ENCODE measurements at places on chromosomes 3 and 15. TPM values are rescaled to one million over a fixed set of nuclear protein-coding genes. Genes with fewer than 3 reads are reported as not detected.
A peak's percentile ranks its signal among the peaks of the same experiment; 100 is the strongest.

Gene RBP2
- total RNA-seq = 25.3 TPM

Gene CTXN2
- not detected for total RNA-seq

Gene PLSCR4
- 6.0 TPM for total RNA-seq

Gene P2RY12
- total RNA-seq = not detected

Gene GOLGA8T
- 0.19 TPM for total RNA-seq

Gene BNC1
- total RNA-seq = 2.4 TPM

Gene THBS1
- total RNA-seq = 51.7 TPM

Gene ADCY5
- 9.1 TPM for total RNA-seq

Gene SUCLG2
- total RNA-seq = 40.1 TPM

Gene CPEB1
- 1.6 TPM for total RNA-seq

DNA sequence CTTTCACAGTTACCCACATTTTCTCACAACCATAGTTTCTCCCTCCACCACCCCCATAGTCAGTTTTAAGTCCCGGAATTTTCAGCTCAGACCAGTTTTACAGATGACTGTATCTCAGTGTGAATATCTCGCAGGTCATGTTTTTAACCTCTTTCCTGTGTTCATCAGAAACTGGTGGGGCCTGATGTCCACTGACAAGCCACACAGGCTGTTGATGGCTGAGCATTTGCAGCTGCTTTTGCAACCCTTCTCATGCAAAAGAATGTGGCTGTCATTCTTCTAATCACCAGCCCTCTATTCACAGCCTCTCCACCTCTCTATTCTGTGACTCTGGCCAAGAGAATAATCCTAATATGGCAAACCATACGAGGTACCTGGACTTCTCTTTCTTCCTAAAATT lies 8.5 kb downstream of the GYG1 start:
- H3K4me3 ChIP-seq = no peak overlapping the region
- H3K27ac ChIP-seq = no peak overlapping the region
- no peaks in the 10 kb centered on the region for H3K4me1 ChIP-seq
- no peaks in the 10 kb centered on the region for H3K27me3 ChIP-seq
- DNase-seq = no peak

- no peak overlapping the region for H3K4me3 ChIP-seq
- H3K36me3 ChIP-seq = no peaks in the 10 kb centered on the region
- no peaks in the 10 kb centered on the region for H3K27me3 ChIP-seq
- no peak overlapping the region for H3K27ac ChIP-seq
- no peak for DNase-seq
Observed at GRCh38 chr3:113585228-113585627, 52.9 kb downstream of the SIDT1 start.

- H3K4me3 ChIP-seq = no peak overlapping the region
- no peak for DNase-seq
- H3K27me3 ChIP-seq = no peaks in the 10 kb centered on the region
- peaks cover 6% of the 10 kb centered on the region for H3K36me3 ChIP-seq
- H3K4me1 ChIP-seq = peaks cover 8% of the 10 kb centered on the region
Observed at GRCh38 chr3:124318656-124319055, 326.7 kb upstream of the ROPN1 start.

DNA sequence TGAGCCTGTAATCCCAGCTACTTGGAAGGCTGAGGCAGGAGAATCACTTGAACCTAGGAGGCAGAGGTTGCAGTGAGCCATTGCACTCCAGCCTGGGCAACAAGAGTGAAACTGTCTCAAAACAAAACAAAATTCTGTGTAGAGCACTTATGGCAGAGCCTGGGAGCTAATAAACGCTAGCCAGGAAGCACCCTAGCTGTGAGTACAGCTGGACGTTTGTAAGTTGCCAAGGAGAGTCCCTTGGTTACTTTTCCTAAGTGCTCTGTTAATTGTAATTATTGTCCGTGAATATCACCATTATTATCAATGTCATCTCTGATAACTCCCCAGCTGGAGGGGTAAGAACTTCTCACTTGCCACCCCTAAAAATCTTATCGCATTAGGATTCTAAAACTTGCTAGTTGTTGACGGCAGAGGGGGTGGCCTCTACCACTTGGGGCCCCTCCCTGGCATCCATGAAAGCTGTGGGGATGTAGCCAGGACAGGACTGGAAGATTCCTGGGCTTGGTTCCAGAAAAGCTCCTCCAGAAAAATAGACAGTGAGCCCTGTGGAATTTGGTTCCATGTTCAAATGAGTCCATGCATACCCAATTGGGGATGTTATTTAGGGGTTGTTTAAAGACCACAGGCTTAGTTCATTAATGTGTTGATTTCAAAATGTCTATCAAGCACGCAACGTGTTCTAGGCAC lies 9.9 kb upstream of the KLHL25 start:
- no peak for DNase-seq
- H3K27ac ChIP-seq = no peak overlapping the region
- H3K4me1 ChIP-seq = peaks cover 9% of the 10 kb centered on the region
- H3K36me3 ChIP-seq = no peaks in the 10 kb centered on the region

DNA sequence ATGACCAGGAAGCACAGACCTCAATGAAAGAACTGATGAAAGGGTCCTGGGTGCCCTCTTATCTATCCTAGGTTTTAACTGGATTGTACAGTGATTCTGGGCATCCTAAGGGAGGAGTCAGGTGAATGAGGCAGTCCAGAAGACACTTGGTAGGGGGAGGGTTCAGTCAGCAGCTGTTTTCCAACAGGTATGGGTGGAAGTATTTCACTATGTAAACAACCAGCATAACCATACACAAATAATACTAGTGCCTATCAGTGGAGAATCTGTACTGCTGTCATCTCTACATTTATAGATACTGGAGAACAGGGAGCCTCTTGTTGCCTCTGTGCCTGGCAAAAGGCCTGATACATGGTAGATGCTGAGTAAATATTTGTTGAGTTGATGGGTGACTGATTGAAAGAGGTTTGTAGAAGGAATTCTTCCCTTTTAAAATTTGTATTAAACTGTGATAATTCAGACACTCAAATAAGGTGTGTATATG lies 328.5 kb downstream of the RBMS3 start:
- H3K36me3 ChIP-seq = no peaks in the 10 kb centered on the region
- H3K27me3 ChIP-seq = no peaks in the 10 kb centered on the region
- H3K4me3 ChIP-seq = no peak overlapping the region
- no peak for DNase-seq
- no peak overlapping the region for H3K27ac ChIP-seq

- no peak overlapping the region for H3K4me3 ChIP-seq
- H3K27ac ChIP-seq = no peak overlapping the region
- DNase-seq = no peak
- no peaks in the 10 kb centered on the region for H3K36me3 ChIP-seq
Observed at GRCh38 chr3:118180853-118181252, 853.8 kb downstream of the IGSF11 start.

DNA sequence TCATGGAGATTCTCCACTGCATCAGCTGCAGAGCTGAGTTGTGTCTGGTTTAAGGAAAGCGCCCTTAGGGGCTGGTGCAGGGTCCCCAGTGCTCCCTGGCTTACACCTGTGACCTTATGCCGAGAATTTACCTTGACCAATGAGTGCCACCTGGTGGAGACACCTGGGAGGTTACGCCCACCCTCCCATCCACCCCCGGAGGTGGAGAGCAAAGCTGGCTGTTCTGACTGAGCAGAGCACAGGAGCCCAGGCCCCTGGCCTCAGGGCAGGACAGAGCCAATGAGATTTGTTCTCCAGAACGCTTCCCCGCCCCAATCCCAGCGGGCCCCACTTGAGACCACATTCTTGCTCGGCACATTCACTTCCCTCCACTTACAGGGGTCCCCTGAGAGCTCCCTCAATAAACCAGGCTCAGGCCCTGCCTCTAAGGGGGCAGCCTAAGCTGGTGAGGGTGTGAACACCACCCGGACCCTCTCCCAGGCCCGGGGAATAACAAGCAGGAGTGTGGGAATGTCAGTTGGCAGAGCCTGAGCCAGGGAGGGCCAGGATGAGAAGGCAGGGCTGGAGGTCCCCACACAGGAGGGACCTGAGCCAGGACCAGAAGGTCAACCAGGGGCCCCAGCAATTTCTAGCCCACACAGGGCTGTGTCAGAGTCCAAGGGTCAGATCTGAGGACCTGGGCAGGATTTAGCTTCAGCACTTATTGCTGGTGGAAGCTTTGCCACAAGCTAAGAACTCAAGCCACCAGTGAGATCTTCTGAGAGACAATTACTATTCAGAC lies 117.1 kb downstream of the TPRA1 start:
- no peaks in the 10 kb centered on the region for H3K4me1 ChIP-seq
- no peaks in the 10 kb centered on the region for H3K27me3 ChIP-seq
- no peak overlapping the region for H3K4me3 ChIP-seq
- no peak overlapping the region for H3K27ac ChIP-seq
- H3K36me3 ChIP-seq = no peaks in the 10 kb centered on the region

DNA sequence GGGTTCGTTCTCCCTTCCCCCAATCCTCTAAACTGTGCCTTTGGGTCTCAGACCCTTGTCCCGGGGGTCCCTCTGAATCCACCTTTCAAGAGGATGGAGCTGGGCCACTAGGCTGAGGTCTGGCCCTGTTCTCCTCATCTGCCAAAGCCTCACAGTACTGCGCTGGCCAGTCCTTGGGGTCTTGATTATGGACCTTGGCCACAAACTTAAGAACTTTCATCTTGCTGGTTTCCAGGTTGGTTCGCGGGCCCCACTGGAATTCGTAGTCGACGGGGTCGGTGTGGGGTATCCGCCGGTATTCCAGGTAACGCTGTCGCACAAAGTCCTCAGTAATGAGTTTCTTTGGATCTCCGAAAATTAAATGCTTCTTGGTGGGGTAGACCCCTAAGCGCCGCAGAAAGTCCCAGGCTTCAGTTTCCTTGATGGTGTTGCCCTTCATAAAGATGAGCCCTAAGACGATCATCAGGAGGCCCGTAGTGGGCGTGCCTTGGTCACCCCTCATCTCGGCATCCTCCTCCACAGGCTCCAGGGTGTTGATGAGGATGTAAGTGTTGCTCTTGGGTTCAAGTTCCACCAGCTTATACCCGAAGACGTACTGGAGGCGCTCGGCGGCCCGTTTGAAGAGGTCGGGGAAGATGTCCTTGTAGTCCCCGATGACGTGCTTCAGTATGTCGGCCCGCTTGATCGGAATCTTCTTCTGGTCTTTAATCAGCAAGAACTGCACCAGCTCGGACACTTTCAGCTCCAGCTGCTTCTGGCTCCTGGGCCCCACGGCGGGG lies 727 bp downstream of the NSMCE3 start:
- no peaks in the 10 kb centered on the region for H3K27me3 ChIP-seq
- H3K4me3 ChIP-seq = peak overlapping the region; percentile 99
- no peaks in the 10 kb centered on the region for H3K36me3 ChIP-seq
- DNase-seq = no peak
- peaks cover 23% of the 10 kb centered on the region for H3K4me1 ChIP-seq
- peak overlapping the region; percentile 90 for H3K27ac ChIP-seq

DNA sequence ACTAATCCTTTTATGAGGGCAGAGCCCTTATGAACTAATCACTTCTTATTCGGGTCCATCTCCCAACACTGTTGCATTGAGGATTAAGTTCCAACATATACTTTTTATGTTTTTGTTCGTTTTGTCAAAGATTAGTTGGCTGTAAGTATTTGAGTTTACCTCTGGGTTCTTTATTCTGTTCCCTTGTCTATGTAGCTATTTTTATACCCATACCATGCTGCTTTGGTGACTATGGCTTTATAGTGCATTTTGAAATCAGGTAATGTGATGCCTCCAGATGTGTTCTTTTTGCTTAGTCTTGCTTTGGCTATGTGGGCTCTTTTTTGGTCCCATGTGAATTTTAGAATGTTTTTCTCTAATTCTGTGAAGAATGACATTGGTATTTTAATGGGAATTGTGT lies 166.4 kb upstream of the KCNMB2 start:
- H3K4me1 ChIP-seq = no peaks in the 10 kb centered on the region
- no peak for DNase-seq
- H3K27ac ChIP-seq = no peak overlapping the region

DNA sequence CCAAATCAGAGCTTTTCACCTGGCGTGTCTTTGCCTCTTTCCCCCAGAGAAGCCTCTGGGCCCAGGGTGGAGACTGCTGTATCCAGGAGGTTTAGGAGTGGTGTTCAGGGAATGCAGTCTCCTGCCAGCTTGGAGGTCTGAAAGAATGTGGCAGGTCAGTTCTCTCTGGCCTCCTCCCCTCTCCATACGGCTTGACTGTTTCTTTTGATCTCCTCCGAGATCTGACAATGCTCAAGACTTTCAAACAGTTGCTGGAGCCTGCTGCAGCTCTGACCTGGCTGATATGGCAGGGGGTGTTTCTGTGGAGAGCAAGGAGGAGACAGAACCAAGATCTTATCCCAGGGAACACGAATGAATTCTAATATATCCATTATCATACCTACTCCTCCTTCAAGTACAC lies 24.7 kb upstream of the TM4SF4 start:
- H3K36me3 ChIP-seq = peaks cover 5% of the 10 kb centered on the region
- DNase-seq = no peak
- H3K27ac ChIP-seq = peak overlapping the region; percentile 66
- peaks cover 12% of the 10 kb centered on the region for H3K4me1 ChIP-seq
- no peaks in the 10 kb centered on the region for H3K27me3 ChIP-seq

GRCh38 chr3:187006864-187007630 lies 76.7 kb downstream of the ST6GAL1 start:
- H3K4me1 ChIP-seq = peaks cover 6% of the 10 kb centered on the region
- peaks cover 16% of the 10 kb centered on the region for H3K36me3 ChIP-seq
- H3K27ac ChIP-seq = no peak overlapping the region
- no peaks in the 10 kb centered on the region for H3K27me3 ChIP-seq
- no peak for DNase-seq

- DNase-seq = no peak
- peaks cover 25% of the 10 kb centered on the region for H3K36me3 ChIP-seq
- no peaks in the 10 kb centered on the region for H3K4me1 ChIP-seq
- no peaks in the 10 kb centered on the region for H3K27me3 ChIP-seq
- H3K4me3 ChIP-seq = no peak overlapping the region
Observed at GRCh38 chr3:47664519-47664918, 85.9 kb upstream of the CSPG5 start.

- H3K27ac ChIP-seq = no peak overlapping the region
- H3K4me1 ChIP-seq = peaks cover 20% of the 10 kb centered on the region
- no peaks in the 10 kb centered on the region for H3K27me3 ChIP-seq
- H3K4me3 ChIP-seq = no peak overlapping the region
- H3K36me3 ChIP-seq = peaks cover 14% of the 10 kb centered on the region
Observed at GRCh38 chr3:146530609-146531008, 13.8 kb downstream of the PLSCR1 start.

- no peak overlapping the region for H3K4me3 ChIP-seq
- peaks cover 10% of the 10 kb centered on the region for H3K4me1 ChIP-seq
- H3K27ac ChIP-seq = no peak overlapping the region
- H3K27me3 ChIP-seq = peaks cover 27% of the 10 kb centered on the region
- no peak for DNase-seq
Observed at GRCh38 chr15:89016549-89017041, 71.7 kb upstream of the ABHD2 start.

DNA sequence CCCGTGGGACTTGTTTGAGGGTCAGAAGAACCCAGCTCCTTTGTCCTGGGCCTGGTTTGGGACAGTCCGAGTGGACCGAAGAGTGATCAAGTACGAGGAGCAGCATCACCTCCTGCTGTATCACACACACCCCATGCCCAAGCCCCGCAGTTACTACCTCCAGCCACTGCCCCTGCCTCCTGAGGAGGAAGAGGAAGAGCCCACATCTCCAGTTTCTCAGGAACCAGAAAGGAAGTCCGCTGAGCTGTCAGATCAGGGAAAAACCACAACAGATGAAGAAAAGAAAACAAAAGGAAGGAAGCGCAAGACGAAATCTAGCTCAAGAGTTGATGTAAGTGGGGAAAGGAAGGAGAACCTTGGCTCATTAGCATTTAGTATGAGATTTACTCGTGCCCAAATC lies 3.3 kb upstream of the P2RY12 start:
- no peak for DNase-seq
- H3K27ac ChIP-seq = no peak overlapping the region
- H3K27me3 ChIP-seq = no peaks in the 10 kb centered on the region
- H3K4me1 ChIP-seq = peaks cover 16% of the 10 kb centered on the region

GRCh38 chr15:32774022-32774421 lies 56.2 kb downstream of the GREM1 start:
- DNase-seq = no peak
- no peak overlapping the region for H3K27ac ChIP-seq
- no peaks in the 10 kb centered on the region for H3K27me3 ChIP-seq
- H3K4me1 ChIP-seq = no peaks in the 10 kb centered on the region

Measured in type B pancreatic cell (in vitro differentiated cells).